ENCODE measurements at places on chromosomes 2 and 18.

DNA sequence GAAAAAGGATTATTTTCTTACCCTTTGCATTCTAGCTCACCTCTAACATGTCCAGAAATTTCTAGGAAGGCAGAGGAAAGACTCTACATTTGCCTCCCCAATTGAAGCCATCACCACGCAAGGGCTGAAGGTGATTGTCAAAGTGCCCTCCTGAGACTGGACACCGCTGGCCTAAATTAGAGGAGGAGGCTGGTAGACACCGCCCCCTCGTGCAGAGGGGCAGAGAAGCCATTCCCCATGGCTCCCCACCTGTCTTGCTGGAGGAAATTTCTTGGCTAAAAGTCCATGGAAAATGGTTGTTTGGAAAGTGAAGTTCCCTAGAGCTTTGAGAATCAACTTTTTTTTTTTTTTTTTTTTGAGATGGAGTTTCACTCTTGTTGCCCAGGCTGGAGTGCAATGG, 31.3 kb upstream of the CREB1 start:
- DNase-seq: no peak

- no peak for DNase-seq
Observed at GRCh38 chr2:215615803-215616174, 179.9 kb upstream of the FN1 start.

DNA sequence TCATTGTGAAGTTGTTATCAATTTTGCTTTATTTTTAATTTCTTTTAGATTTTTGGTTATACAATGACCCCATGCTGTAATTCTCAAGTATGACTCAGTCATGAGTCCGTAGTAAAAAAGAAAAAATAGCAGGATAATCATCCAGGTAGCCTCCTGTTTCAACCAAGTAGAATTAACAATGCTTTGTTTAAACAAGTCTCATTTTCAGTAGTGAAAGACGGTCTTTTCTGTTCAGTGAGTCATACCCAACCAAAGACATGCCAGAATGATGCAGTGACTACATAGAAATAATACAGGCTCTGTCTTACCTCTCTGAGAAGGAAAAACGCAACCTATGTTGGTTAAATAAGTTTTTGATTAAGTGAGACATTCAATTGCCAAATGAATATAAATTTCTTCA, 67.8 kb upstream of the DSC1 start:
- DNase-seq: no peak

- DNase-seq: no peak
Observed at GRCh38 chr18:49247781-49248180, 212.7 kb downstream of the DYM start.

GRCh38 chr2:218065239-218066006, 3.6 kb upstream of the RUFY4 start:
- DNase-seq: peak; percentile 19

GRCh38 chr2:107475859-107476258, 350.8 kb upstream of the RGPD4 start:
- no peak for DNase-seq

DNA sequence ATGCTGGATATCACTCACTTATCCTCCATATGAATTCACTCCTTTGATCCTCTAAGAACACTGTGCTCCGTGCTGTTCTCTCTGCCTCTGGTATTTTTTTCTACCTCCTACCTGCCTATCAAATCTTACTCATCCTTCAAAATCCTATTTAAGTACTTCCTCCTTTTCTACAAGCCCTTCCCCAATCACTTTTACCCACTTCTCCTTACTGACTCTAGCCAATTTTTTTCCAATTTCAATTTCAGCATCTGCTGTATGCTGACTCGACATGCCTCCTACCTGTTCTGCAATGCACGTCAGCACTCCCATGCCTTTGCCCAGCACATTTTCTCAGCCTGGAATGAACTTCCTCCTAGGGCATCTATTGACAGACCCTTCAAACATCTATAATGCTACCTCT, 37.3 kb upstream of the LNPK start:
- DNase-seq: no peak

- peak; percentile 77 for DNase-seq
Observed at GRCh38 chr2:128304715-128305554, 13.7 kb downstream of the HS6ST1 start.

- no peak for DNase-seq
Observed at GRCh38 chr2:224532441-224532840, 52.7 kb downstream of the CUL3 start.

GRCh38 chr2:228703152-228703551, 521.7 kb upstream of the SPHKAP start:
- DNase-seq: no peak

GRCh38 chr2:160104115-160104514, 41.7 kb upstream of the PLA2R1 start:
- DNase-seq: no peak

- no peak for DNase-seq
Observed at GRCh38 chr18:13382366-13382953, 163.9 kb downstream of the LDLRAD4 start.

- peak; percentile 61 for DNase-seq
Observed at GRCh38 chr2:124663645-124663997, 638.5 kb downstream of the CNTNAP5 start.

GRCh38 chr2:99572373-99573164, 82.8 kb upstream of the REV1 start:
- peak; percentile 21 for DNase-seq

- no peak for DNase-seq
Observed at GRCh38 chr2:5990086-5990485, 297.9 kb downstream of the SOX11 start.

GRCh38 chr2:171874963-171875362, 19.1 kb downstream of the SLC25A12 start:
- no peak for DNase-seq

- no peak for DNase-seq
Observed at GRCh38 chr18:28132084-28132483, 44.8 kb downstream of the CDH2 start.

GRCh38 chr18:79245517-79246001, 150.2 kb upstream of the NFATC1 start:
- no peak for DNase-seq

DNA sequence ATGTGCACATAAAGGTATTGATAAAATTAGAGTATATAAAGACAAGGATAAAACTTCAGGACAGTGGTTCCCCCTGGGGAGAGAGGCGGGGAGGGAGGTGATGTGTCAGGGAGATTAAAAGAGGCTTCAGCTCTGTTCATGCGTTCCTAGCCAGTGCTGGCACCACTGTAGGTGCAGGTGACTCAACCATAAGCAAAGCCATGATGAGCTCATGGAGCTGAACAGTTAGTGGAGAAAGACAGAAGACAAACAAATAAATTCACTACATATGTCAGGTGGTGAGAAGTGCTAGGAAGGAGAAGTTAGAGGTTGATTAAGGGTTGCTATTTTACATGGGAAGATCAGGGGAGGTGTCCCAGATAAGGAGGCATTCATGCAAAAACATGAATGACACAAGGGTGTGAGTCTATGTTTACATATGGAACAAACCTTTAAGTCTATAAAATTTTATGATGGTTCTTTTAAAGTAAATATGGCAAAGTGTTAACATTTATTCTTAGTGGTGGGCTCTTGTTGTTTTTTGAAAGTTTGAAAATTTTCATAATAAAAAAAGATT, 136.0 kb downstream of the ANKRD44 start:
- no peak for DNase-seq

GRCh38 chr2:43302961-43303494, 76.6 kb upstream of the ZFP36L2 start:
- no peak for DNase-seq

DNA sequence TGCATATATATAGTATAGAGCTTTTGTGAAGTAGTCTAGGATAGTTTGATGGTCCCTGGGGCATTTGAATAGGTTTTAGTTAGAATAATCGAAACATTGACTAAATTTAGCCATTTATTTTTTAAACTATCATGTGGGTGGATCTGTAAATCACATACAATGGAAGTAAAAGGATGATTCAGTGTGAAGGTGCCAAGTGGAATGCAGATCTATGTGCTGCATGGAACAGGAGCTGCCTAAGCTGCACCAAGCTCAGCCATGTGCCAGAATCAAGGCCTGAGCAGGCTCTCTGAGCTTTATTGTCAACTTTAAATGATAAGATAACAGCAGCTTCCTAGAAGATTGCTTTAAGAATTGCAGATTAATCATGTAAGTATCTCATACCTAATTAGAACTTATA, 1996.2 kb upstream of the PIK3C3 start:
- no peak for DNase-seq

DNA sequence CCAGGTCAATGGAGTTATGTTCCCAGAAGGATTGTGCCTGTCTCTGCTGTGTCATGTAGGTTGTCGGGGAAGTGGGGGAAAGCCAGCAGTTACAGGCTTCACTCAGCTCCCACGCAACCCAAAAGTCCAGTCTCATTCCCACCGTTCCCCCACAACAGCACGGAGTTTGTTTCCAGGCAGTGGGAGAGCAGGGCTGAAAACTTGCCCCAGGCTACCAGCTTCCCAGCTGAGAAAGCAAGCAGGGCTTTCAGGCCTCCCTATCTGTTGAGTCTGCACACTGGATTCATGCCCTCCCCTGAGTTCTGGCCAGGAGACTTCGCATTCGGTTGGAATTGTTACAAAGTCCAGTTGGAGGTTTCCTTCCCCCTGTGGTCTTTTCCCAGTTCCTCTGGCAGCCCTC, 76.3 kb downstream of the TMX3 start:
- DNase-seq: no peak

DNA sequence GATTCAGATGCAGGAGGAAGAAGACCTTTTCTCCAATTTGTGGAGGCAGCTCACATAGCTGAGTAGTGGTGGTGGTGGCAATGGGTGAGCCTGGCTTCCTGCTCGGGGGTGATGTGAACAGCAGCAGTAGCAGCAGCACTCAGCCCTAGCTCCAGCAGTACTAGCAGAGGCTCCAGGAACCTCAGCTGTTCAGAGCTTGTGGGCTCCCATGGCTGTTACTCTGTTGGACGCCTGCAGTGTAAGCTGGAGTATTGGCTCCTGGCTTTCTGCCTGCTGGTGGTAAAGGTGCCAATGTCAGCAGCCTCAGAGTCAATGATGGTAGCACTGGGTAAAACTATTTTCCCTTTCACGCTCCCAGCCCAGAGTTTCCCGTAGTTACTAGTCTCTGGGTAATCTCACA, 3.1 kb upstream of the SEH1L start:
- no peak for DNase-seq

DNA sequence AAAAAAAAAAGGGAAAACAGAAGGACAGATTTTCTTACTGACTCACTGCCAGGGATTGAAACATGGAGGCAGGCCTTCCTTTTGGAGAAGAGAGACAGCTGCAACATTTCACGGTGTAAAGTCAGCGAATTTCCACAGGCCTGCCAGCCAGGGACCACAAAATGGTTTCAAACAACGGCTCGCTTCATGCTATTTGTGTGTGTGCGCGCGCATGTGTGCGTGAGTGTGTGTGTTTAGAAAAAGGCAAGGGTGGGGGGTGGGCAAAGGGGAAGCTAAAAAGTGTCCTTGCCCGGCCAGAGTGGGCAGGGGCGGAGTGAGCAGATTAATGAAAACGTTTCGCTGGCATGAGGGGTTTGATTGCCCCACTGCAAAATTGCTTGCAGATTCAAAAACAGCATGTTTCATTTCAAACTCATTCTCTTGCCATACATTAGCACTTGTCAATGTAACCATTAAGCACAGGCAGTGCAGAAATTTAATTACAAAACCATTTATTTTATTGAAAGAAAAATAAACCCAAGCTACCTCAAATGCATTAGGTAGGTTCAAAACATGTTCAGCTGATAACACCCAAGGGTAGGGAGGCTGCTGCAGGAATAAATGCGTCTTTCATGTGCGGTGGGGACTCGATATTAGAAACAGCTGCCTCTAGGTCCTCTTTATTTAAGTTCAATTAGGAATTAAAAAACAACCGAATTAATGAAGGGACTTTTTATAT, 182.1 kb upstream of the SIX2 start:
- no peak for DNase-seq

- no peak for DNase-seq
Observed at GRCh38 chr2:30978044-30978443, 160.2 kb downstream of the GALNT14 start.

- no peak for DNase-seq
Observed at GRCh38 chr18:48637081-48637990, 98.5 kb downstream of the CTIF start.

- no peak for DNase-seq
Observed at GRCh38 chr2:214005337-214005736, 405.5 kb upstream of the VWC2L start.

DNA sequence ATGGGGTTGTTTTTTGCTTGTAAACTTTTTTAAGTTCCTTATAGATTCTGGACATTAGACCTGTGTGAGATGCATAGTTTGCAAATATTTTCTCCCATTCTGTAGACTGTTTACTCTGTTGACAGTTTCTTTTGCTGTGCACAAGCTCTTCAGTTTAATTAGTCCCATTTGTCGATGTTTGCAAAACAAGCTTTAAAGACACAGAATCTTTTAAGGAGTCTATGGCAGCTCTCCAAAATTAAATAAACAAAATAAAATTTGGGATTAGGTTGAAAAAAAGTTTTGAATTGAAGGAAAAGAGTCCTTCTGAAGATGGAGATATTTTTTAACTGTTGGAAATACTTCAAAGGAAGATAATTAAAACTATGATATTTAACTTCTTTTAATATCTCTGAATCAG, 88.8 kb downstream of the MAP3K20 start:
- no peak for DNase-seq

All from GM23338 (cell line).